ENCODE measurements at places on chromosomes 2 and 18.

DNA sequence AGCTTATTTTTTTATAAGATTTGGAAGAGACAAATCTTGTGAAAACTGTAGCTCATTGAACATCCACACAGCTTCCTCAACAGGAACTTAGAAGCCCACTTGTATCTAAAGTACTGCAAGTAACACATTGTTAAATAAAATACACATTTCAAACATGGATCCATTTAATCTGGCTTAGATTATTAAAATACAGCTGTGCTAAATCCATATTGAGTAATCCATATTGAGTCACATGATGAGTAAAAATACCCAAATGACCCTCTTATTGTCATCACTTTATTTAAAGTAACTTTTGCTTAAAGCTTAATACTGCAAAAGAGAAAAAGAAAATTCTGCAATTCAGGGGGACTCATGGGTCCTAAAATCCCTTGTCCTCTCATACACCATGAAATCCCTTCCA, 133.3 kb downstream of the OSR1 start:
- no peak for DNase-seq

DNA sequence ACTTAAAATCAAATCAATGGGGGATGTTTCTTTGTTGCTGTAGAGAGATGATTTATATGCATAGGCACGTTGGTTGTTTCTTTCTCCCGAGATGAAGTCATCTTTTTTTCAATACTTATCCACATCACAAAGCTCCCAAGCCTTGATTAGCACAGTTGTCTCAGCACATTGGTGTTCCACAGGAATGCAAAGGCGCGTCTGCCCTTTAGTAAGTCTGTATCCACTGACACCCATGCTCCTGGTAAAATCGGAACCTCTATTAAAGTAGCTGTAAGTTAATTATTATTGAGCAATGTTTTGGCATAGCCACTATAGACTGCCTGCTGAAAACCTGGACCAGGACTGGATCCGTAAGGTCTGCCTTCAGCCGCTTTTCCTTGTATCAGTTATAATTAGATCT, 77.6 kb upstream of the RBM44 start:
- no peak for DNase-seq

GRCh38 chr18:44041553-44041952, 639.1 kb upstream of the SETBP1 start:
- DNase-seq = no peak

GRCh38 chr2:100126201-100126600, 16.2 kb downstream of the AFF3 start:
- DNase-seq = no peak
